ENCODE measurements at places on chromosomes 13 and 19. TPM values are rescaled to one million over a fixed set of nuclear protein-coding genes. Genes with fewer than 3 reads are reported as not detected.
A peak's percentile ranks its signal among the peaks of the same experiment; 100 is the strongest.

Gene LENG9
- 11.0 TPM for total RNA-seq

Gene SOX1
- not detected for total RNA-seq

Gene KLK13
- total RNA-seq: not detected

Gene TMEM255B
- 0.89 TPM for total RNA-seq

Gene AMER2
- total RNA-seq: not detected

Gene OR7C1
- total RNA-seq: not detected

Gene TMEM145
- 0.21 TPM for total RNA-seq

Gene GPC5
- total RNA-seq: 12.9 TPM

Gene TNFSF13B
- 1.1 TPM for total RNA-seq

Gene ZNF468
- 16.0 TPM for total RNA-seq

Gene C19orf67
- total RNA-seq: not detected

Gene RTBDN
- not detected for total RNA-seq

GRCh38 chr13:105471673-105472072 lies 1063.8 kb downstream of the EFNB2 start:
- H3K4me3 ChIP-seq: no peak overlapping the region
- H3K27me3 ChIP-seq: no peaks in the 10 kb centered on the region
- H3K36me3 ChIP-seq: no peaks in the 10 kb centered on the region
- DNase-seq: no peak

DNA sequence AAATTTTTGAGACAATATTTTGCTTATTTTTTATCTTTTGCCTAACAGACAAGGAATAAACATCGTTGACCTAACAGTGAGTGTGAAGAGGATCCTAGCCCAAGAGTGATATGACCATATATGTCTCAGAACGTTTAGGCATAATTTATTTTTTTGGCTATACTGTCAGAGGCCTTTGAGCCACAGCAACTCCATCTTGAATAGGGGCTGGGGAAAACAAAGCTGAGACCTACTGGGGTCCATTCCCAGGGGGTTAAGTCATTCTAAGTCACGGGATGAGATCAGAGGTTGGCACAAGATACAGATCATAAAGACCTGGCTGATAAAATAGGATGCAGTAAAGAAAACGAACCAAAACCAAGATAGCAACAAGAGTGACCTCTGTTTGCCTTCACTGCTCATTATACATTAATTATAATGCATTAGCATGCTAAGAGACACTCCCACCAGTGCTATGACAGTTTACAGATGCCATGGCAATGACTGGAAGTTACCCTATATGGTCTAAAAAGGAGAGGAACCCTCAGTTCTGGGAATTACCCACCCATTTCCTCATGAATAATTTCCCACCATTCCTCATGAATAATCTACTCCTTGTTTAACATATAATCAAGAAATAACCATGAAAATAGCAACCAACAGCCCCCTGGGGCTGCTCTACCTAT lies 510.9 kb upstream of the PCDH9 start:
- no peaks in the 10 kb centered on the region for H3K36me3 ChIP-seq
- no peaks in the 10 kb centered on the region for H3K27me3 ChIP-seq
- H3K4me3 ChIP-seq: no peak overlapping the region
- H3K27ac ChIP-seq: no peak overlapping the region
- no peak for DNase-seq

- no peaks in the 10 kb centered on the region for H3K27me3 ChIP-seq
- H3K4me1 ChIP-seq: no peaks in the 10 kb centered on the region
- H3K27ac ChIP-seq: no peak overlapping the region
- no peak overlapping the region for H3K4me3 ChIP-seq
These were observed 37.0 kb downstream of the ZNF136 start for GRCh38 chr19:12199757-12200419.

DNA sequence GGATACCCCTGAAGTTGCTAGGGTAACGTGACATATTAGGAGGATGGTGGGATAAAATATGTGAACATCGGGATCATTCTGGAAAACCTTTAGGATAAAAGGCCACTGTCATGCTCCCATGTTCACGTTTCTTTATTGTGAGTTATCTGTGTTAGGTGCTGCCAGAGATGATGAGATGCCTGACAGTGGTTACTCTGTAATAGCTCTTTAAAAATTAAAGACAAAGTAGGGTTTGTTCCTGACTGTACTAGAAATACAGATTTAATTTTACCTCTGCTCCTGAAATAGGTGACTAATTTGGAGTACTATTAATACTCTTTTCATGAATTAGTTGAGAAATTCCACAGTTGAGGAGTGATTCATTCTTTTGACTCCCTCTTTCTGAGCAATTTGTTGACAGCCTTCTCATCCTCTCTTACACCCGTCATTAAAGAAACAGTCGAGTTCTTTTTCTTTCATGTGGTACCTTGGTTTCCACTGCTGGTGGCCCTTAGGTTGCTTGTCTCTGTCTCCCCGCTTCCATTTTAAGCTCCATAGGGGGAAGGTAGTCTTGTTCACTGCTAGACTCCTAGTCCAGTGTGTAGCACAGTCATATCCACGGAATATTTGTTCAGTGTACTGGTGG lies 28.4 kb downstream of the SAE1 start:
- H3K27ac ChIP-seq: peak overlapping the region; percentile 83
- peaks cover 26% of the 10 kb centered on the region for H3K4me1 ChIP-seq
- no peaks in the 10 kb centered on the region for H3K27me3 ChIP-seq
- H3K4me3 ChIP-seq: no peak overlapping the region

- H3K36me3 ChIP-seq: peaks cover 11% of the 10 kb centered on the region
- DNase-seq: no peak
- peaks cover 13% of the 10 kb centered on the region for H3K4me1 ChIP-seq
- H3K27me3 ChIP-seq: no peaks in the 10 kb centered on the region
- H3K27ac ChIP-seq: no peak overlapping the region
These were observed 1.7 kb downstream of the B3GNT8 start for GRCh38 chr19:41425174-41426115.

GRCh38 chr19:40582467-40582866 lies 5.8 kb downstream of the SHKBP1 start:
- peaks cover 21% of the 10 kb centered on the region for H3K36me3 ChIP-seq
- no peak overlapping the region for H3K4me3 ChIP-seq
- H3K27ac ChIP-seq: no peak overlapping the region
- DNase-seq: no peak
- no peaks in the 10 kb centered on the region for H3K27me3 ChIP-seq
- peaks cover 13% of the 10 kb centered on the region for H3K4me1 ChIP-seq

DNA sequence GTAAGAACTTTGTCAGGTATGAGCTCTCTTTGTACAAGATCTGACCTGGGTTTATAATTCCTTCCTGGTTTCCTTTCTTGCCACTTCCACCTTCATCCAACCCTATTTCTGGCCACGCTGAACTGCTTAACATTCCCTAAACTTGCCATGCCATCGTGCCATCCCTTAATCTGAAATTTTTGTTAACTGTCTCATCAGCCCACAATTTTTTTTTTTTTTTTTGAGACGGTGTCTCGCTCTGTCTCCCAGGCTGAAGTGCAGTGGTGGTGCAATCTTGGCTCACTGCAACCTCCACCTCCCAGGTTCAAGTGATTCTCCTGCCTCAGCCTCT lies 144.6 kb downstream of the GGACT start:
- H3K27me3 ChIP-seq: no peaks in the 10 kb centered on the region
- H3K4me1 ChIP-seq: peaks cover 55% of the 10 kb centered on the region
- H3K27ac ChIP-seq: peak overlapping the region; percentile 60
- H3K36me3 ChIP-seq: peaks cover 4% of the 10 kb centered on the region
- H3K4me3 ChIP-seq: no peak overlapping the region

DNA sequence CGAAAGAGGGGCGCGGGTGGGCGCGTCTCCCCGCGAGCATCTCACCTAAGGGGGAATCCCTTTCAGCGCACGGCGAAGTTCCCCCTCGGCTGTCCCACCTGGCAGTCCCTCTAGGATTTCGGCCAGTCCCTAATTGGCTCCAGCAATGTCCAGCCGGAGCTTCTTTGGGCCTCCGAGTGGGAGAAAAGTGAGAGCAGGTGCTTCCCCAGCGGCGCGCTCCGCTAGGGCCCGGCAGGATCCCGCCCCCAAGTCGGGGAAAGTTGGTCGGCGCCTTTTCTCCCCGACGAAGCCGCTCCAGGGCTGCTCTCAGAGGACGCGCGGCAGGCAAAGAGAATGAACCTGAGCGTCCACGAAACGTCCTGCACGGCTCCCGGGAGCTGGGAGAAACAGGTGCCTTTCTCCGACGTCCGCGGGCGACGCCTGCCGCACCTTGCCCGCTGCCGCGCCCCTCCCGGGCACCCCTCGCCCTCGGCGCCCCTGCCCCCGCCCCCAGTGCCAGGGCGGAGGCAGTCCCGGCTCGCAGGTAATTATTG lies 366 bp upstream of the KL start:
- no peak overlapping the region for H3K27ac ChIP-seq
- peaks cover 65% of the 10 kb centered on the region for H3K27me3 ChIP-seq
- H3K4me1 ChIP-seq: peaks cover 8% of the 10 kb centered on the region
- no peaks in the 10 kb centered on the region for H3K36me3 ChIP-seq

- no peaks in the 10 kb centered on the region for H3K36me3 ChIP-seq
- no peak for DNase-seq
- no peak overlapping the region for H3K27ac ChIP-seq
- no peaks in the 10 kb centered on the region for H3K27me3 ChIP-seq
- no peak overlapping the region for H3K4me3 ChIP-seq
- H3K4me1 ChIP-seq: peaks cover 10% of the 10 kb centered on the region
These were observed 55.1 kb downstream of the CDADC1 start for GRCh38 chr13:49302817-49303216.

GRCh38 chr19:2132191-2132590 lies 19.2 kb downstream of the AP3D1 start:
- peaks cover 8% of the 10 kb centered on the region for H3K36me3 ChIP-seq
- DNase-seq: peak; percentile 84
- no peak overlapping the region for H3K4me3 ChIP-seq
- H3K4me1 ChIP-seq: no peaks in the 10 kb centered on the region
- no peaks in the 10 kb centered on the region for H3K27me3 ChIP-seq

- peaks cover 41% of the 10 kb centered on the region for H3K36me3 ChIP-seq
- DNase-seq: peak; percentile 66
- H3K4me3 ChIP-seq: no peak overlapping the region
- H3K27me3 ChIP-seq: no peaks in the 10 kb centered on the region
- peak overlapping the region; percentile 77 for H3K27ac ChIP-seq
These were observed 37.3 kb downstream of the COL4A1 start for GRCh38 chr13:110269509-110270185.

- no peaks in the 10 kb centered on the region for H3K4me1 ChIP-seq
- no peak overlapping the region for H3K27ac ChIP-seq
- no peak overlapping the region for H3K4me3 ChIP-seq
- no peak for DNase-seq
These were observed 48.2 kb downstream of the KCNC3 start for GRCh38 chr19:50280983-50281382.

- no peak for DNase-seq
- H3K27ac ChIP-seq: no peak overlapping the region
- H3K36me3 ChIP-seq: no peaks in the 10 kb centered on the region
- H3K4me3 ChIP-seq: no peak overlapping the region
These were observed 574.4 kb upstream of the SLC10A2 start for GRCh38 chr13:103640606-103641005.

DNA sequence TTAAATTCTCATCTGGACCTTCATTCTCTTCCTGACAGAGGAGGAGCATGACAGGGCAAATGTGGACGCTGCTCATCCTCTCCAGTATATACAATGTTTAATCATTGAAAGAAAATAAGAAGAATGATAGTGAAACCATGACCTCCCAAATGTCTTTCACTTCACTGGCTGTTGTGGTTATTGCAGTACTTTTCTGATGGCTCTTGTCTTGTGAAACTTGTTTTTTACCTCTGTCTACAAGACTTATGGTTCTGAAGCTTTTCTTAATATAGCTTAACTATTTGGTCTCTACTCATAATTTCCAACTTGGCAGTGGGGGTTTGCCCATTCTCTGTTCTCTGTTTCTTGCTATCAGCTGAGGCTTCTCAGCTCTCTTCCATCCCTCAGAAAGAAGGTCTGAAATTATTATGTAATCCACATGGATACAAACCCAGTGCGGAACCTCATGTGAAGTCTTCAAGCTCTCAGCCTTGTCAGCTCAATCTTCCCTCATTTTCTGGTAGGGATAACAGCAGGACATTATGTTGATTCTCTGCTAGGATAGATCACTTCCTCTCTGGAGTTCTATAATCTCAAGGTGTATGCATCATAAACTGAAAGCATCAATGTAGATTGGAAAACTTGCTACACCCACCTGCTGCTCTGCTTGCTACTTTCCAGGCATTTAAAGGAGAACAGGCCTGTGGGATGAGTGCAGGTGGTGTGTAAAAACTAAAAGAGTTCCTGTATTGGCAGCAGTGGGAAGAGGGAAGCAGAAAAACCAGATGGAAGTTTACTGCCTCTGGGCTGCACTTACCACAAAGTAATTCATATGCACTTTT lies 250.3 kb upstream of the HTR2A start:
- H3K4me1 ChIP-seq: no peaks in the 10 kb centered on the region
- no peak overlapping the region for H3K4me3 ChIP-seq
- peaks cover 34% of the 10 kb centered on the region for H3K27me3 ChIP-seq

GRCh38 chr19:14428882-14429416 lies 4.2 kb upstream of the PKN1 start:
- H3K36me3 ChIP-seq: no peaks in the 10 kb centered on the region
- H3K4me1 ChIP-seq: peaks cover 9% of the 10 kb centered on the region
- H3K27me3 ChIP-seq: peaks cover 7% of the 10 kb centered on the region
- H3K4me3 ChIP-seq: no peak overlapping the region
- H3K27ac ChIP-seq: no peak overlapping the region
- DNase-seq: no peak

DNA sequence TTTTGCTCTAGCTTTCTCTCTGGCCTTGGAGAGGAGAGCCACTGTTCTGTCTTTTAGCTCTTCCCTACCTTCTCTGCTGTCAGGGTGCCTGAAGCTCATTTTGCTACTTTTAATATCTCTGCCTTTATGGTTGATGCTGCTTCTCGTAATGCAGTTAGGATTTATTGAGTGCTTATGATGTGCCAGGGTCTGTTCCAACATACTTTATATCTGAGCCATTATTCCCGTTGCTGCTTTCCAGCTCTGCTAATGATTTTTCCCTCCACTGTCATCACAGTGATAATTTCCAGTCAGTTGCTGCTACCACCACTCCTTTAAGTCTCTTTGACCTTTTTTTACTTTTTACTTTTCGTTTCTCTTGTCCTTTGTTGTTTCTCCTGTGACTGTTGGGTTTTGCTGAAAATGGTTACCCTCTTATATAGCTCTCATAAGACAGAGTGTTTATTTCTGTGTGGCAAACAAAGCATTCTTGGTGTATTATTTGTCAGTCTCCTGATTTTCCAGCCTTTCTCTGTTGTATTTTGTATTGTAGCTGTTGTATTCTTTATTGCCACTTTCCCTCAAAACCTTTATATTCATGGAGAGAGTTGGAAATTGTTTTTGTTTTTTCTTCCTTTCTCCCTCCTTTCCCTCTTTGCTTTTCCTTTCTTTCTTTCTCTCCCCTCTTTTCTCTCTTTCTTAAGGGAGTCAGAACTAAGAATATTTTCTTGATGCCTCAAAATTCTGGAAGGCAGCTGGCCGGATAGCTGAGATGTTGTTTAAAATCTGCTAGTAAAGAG lies 37.4 kb downstream of the COG6 start:
- H3K36me3 ChIP-seq: peaks cover 13% of the 10 kb centered on the region
- H3K27ac ChIP-seq: no peak overlapping the region
- H3K4me1 ChIP-seq: no peaks in the 10 kb centered on the region
- DNase-seq: no peak
- no peaks in the 10 kb centered on the region for H3K27me3 ChIP-seq
- no peak overlapping the region for H3K4me3 ChIP-seq

Measured in osteocyte (in vitro differentiated cells).